ENCODE measurements at places on chromosomes 13 and 19.

DNA sequence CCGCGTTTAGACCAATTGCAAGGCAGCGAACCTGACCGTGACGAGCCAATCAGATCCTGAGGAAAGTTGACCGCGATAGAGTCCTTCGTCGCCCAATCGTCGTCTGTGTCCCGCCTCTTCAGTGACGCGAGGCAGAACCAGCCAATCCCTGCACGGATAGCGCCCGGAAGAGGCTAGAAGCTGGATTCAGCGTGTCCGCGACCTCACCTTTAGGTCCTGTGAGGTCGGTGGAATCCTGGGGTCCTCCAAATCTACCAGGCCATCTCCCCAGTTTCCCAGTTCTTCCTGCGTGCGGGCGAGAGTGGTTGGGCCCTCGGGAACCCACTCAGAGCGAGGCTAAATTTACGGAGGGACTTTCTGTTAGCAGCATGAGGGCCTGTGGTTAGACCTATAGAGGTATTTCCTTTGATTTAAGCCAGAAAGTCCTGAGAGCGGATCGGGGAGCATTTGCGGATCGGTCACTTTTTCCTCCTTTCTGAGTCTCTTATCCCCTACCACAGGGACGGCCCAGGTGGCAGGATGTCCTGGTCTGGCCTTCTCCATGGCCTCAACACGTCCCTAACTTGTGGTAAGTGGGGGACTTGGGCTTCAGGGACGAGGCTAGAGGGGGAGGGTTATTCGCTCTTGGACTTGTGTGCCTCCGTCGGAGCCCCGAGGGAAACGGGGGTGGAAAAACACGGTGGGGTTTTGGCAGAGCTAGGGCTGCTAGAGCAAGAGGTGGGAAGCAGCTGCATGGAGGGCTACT lies at the start of gene MRPS12:
Gene MRPS12 (plus strand): TSS at position 169 of the 745 bp plus-strand sequence. CDS start 351 bp downstream, at position 520.
- peak; percentile 99 for DNase-seq

- no peak for DNase-seq
Measured at GRCh38 chr13:55660851-55661250, 1479.9 kb upstream of the PRR20A start.

DNA sequence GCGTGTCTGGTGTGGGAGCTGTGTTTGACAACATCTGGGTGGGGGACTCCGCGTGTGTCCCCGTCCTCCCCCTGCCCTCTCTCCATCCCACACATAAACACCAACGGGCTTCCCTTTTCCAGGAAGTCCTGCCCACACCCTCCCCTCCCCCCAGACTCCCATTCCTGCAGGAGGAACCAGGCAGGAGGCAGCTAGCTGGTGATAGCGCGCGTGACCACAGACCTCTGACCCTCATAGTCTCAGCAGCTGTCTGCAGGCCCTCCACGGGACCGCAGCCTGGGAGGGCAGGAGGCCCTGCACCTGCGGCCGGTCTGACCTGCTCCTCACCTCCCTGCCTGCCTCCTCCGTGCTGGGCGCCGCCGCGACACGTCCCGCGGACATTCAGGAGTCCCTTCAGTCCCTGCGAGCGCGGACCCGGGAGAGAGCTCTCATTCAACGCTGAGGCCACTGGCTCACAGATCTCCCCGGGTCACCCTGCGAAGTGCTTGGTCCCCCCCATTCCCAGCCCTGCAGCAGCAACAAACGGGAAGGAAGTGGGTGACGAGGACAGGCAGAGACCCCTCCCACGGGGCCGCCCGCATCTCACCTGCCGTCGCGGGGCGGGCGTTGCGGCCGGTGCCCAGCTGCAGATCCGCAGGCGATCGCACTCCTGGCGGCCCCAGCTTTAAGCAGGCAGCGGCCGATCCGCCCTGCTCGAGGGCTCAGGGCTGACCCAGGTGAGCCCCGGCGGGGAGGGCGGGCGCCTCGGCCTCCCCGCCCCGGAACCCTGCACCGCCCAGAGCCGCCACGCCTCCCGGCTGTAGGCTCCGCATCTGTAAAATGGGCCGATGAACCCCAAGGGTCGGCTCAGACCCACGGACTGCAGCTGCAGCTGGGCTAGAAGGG lies 1.1 kb upstream of the ACP5 start:
- peak; percentile 29 for DNase-seq

DNA sequence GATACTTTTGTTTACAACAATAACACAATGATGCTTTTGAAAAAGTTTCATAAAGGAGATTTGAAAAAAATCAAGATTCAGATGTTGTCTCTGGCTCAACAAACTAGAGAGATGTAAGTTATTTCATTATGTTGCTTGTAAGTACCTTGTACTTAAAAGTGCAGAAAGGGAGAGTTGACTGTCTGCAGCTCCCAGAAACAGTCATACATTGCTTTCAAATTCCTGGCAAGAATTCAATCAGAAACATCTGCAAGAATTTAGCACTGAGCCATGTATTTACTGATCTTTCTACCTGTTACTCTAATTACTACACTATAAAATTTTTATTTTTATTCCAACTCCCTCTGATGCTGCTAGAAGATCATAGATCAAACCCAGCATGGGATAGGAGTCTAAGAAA lies 1261.3 kb upstream of the SPRY2 start:
- DNase-seq = no peak

DNA sequence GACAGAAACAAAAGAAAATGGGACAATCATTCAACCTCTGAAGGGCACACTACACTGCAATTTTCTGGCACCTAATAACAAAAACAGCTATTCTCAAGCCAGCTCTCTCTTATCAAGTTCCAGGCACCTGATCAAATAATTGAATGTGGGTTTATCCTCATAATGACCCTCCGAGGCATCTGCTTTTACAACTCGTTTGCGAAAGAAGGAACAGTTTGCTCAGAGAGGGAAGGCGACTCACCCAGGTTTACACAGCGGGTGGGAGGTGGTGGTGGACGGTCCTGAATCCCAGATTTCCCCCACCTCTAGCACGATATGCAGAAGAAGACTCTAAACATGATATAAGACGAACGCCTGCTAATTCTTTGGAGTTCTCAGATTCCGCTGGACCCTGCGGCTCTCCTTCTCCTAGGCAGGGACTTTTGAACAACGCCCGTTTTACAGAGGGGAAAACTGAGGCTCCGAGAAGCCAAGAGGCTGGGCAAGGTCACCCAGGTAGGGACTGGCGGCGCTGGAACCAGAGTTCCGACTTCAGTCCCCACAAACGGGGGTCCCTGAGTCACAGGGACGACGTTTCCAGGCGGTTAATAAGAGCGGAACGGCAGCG lies 641 bp downstream of the SGTA start:
- no peak for DNase-seq

- DNase-seq = no peak
Measured at GRCh38 chr19:24142771-24143170, 55.8 kb downstream of the ZNF254 start.

DNA sequence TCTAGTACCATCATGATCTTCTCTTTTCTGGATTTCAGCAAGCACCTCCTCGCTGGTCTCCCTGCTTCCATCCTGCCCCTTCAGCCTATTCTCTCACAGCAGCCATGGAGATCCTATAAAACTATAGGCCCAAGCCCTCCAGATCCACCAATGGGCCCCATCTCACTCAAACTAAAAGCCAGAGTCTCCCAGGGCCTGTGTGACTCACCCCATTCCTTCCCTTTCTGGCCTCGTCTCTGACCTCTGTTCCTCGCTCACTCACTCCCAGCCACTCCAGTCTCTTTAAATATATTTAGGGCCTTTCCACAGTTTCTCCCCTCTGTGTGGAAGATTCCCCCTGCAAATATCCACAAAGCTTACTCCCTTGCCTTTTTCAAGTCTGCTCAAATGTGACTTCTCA lies 89.7 kb downstream of the HSPH1 start:
- no peak for DNase-seq

- no peak for DNase-seq
Measured at GRCh38 chr13:40488869-40489391, 177.5 kb downstream of the FOXO1 start.

- no peak for DNase-seq
Measured at GRCh38 chr13:26067601-26068000, 15.8 kb upstream of the SHISA2 start.

GRCh38 chr19:4583961-4584669 lies 24.6 kb upstream of the SEMA6B start:
- peak; percentile 31 for DNase-seq

DNA sequence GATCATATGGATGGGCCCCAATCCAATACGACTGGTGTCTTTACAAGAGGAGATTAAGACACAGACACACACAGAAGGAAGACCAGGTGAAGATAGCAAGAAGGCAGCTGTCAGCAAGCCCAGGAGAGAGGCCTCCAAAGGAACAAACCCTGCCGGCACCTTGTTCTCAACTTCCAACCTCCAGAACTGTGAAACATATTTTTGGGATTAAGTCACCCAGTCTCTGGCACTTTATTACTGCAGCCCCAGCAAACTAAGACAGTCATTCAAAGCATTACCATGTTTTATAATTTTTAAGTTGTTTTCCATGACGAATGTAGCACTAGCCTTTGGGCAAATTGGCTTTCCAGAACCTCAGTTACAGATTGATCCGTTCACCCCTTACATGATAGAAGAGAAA lies 11.3 kb downstream of the STARD13 start:
- no peak for DNase-seq

DNA sequence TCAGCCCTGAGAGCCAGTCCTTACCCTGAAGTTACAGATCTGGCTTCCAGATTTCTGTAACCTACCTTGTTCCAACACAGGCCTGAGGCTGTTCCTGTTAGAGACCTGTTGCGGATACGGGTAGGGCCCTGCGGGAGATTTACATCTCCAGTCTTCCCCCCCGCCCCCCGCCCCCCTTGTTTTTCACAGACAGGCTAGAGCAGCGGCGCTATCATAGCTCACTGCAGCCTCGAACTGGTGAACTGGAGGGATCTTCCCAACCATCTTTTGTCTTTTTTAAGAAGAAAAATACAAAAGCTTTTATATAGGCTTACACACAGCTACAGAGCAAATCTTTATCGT lies 10.6 kb upstream of the CEACAM21 start:
- DNase-seq = no peak
